ENCODE measurements at places on chromosomes 16 and 17.
A peak's percentile ranks its signal among the peaks of the same experiment; 100 is the strongest.

- DNase-seq, result no peak
Measured at GRCh38 chr17:77462090-77462489, 321.3 kb downstream of the SEC14L1 start.

GRCh38 chr17:68456339-68457167 is 743 bp downstream of the WIPI1 start:
- DNase-seq, result no peak

GRCh38 chr17:53837131-53837530 is 14.4 kb downstream of the KIF2B start:
- no peak for DNase-seq

DNA sequence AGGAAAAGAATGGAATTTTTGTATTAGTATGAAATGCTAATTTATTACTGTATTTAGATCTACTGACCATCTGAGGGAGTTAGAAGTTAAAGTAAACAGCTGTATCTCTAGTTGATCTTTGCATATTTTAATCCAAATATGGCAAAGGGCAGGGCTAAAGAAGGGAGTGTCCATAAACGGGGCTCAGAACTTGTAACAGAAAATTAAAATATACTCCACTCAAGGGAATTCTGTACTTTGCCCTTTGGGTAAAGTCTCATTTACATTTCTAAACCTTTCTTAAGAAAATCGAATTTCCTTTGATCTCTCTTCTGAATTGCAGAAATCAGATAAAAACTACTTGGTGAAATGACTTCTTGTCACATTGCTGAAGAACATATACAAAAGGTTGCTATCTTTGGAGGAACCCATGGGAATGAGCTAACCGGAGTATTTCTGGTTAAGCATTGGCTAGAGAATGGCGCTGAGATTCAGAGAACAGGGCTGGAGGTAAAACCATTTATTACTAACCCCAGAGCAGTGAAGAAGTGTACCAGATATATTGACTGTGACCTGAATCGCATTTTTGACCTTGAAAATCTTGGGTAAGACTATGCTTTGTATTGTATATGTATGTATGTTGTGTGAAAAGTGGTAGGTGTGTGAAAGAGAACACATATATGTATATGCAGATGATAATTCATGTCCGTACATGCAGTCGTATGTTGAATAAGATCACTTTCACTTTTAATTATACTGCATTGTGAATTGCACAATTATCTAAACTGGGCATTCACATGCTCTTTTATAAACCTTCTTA is at the start of gene ASPA:
Gene ASPA (plus strand): TSS at position 186 of the 799 bp plus-strand sequence. CDS start 163 bp downstream, at position 349.
- no peak for DNase-seq

GRCh38 chr17:40443988-40444899 is 994 bp downstream of the IGFBP4 start:
- DNase-seq, result no peak

DNA sequence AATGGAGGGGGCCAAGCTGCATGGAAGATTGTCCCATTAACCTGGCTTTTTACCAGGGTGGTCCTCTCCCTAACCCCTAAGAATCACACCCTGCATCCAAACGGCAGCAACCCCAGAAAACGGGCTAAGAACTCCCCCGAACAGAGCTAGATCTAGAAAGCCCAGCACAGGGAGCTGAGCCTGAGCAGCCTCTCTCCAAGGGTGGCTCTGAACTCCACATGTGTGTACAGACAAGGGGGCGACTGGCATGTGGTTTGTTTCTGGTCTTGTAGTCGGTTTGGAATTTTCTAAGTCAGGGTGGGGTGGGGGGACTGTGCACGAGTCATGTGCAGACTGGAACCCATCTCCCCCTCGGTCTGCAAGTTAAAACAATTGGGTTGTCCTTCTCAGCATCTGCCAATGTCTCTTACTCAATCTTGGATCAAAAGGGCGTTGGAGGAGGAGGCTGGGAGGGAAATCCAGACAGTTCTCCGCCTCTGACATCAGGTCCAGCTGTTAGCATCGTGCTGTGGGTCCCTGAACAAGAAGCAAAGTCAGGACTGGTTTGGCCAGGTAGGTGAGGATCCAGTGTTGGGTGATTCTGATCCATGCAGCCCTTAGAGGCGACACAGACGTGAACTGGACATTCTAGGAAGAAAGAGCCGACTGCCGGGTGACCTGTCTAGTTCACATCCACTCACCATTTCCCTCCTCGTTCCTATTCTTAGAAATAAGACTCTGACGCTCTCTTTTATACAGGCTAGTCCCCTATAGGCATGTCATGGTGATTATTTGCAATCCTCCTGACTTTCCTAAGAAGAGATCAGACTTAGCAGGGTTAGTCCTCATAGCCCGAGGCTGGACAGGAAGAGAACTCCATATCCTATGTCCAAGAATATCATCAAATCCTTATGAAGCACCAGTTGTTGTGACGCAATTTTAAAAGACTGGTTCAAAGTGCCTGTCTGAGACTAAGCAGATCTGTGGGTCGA is 381.8 kb downstream of the SOX9 start:
- DNase-seq, result no peak

- DNase-seq, result no peak
Measured at GRCh38 chr17:29038085-29038795, 4.7 kb upstream of the PIPOX start.

DNA sequence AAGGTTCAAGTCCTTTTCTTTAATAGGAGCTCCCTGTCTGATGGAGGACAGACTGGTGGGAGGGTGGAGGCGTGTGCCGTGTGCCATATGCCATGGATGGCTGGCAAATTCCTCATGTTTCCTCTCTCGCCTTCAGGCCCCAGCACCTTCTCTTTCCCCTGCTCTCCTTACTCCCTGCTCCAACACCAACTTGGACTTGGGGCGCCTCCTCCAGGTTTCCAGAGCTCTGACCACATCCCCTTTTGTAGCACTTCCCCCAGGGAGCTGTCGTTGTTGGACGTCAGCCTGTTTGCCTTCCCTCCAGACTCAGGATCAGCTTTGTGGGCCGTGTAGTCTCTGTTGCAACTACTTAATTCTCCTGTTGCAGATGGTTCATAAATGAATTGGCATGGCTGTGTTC is 30.7 kb downstream of the TMC7 start:
- DNase-seq, result no peak

GRCh38 chr17:83075270-83075880 is 4.0 kb upstream of the METRNL start:
- no peak for DNase-seq

GRCh38 chr16:78624366-78624765 is 524.9 kb downstream of the WWOX start:
- no peak for DNase-seq

DNA sequence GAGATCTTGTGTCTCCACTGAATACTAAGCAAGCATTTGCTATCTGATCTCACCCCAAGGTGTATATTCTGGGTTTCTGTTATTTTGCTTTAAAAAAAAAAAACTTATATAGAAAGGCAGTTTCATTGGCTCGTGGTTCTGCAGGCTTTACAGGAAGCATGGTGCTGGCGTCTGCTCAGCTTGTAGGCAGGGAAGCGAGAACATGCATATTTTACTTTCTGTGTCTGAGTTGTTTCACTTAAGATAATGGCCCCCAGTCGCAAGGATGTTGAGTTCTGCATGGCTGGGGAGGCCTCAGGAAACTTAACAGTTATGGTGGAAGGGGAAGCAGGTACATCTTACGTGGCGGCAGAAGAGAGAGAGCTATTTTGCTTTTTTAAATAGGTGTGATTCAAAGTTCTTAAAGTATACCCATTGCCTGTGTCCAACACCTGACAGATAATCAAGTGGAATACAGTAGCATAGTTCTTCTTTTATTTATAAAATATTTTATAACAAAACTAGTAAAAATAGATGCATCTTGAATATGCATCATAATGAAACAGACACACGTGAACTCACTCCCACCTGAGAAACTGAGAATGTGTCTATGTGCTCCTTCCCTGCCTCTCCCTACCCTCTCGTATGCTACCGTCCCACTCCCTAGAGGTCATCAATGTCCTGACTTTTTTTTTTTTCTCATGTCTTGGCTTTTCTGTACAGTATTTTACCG is 15.4 kb upstream of the ARHGAP17 start:
- peak; percentile 78 for DNase-seq

DNA sequence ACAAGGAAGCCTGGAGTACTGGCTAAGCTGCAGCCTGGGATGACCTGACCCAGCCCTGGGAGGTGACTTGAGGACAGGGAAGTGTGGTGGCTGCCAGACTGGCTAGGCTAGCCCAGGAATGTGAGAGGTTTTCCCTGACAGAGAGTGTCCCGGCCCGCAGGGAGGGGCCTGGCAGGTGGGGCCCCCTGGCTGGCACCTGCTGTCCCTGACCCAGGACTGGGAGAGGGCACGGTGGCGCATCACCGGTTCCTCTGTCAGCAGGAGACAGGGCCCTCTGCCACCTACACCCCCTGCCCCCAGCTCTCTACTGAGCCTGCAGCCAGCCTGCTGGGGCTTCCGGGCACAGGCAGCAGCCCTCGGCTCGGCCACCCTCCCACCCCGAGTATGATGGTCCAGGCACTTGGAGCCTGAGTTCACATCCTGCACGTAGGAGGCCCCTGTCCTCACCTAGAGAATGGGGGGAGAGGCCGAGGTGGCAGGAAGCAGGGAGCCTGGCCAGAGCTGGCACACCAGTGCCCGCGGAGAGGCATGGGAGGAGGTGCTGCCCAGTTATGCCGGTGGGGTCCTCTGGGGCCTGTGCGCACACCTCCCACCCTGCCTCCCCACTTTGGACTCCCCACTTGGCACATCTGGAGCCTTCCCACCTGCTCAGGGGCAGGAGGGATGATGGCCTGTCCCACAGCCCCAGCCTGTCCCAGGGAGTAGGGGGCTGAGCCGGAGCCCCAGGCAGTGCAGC is 528 bp downstream of the PRSS27 start:
- no peak for DNase-seq

DNA sequence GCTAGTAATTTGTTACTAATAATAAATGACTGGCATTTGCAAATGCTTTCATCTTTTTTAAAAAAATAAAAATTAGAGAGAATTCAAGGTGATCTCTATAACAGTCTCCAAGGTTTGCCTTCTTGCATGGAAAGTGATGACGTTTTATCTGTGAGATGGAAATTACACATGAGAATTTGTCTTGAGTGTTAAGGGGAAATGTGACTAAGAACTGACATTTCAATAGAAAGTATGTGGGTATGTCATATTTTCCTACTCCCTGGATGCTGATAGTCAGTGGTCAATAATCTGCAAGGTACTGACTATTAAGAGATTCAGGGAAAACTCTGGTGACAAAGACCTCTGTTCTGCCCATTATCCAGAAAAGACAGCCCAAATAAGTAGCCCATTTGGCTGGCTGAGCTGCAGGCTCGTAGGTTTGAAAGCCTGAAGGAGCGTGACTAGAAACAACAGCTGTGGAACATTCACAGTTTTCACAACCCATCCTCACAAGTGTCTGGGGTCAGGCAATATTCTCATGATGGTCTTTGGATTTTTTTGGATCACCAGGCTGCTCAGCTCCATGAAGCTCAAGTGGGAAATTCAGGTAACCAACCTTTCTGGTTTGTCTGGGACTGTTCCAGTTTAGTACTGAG is 49.7 kb upstream of the WSCD1 start:
- no peak for DNase-seq

GRCh38 chr17:45353043-45353442 is 36.2 kb upstream of the MAP3K14 start:
- DNase-seq, result no peak

- no peak for DNase-seq
Measured at GRCh38 chr16:66346221-66346620, 20.3 kb upstream of the CDH5 start.

GRCh38 chr17:9174779-9175574 is 153.7 kb downstream of the NTN1 start:
- DNase-seq, result no peak

- no peak for DNase-seq
Measured at GRCh38 chr17:31060791-31061550, 33.8 kb upstream of the NF1 start.

DNA sequence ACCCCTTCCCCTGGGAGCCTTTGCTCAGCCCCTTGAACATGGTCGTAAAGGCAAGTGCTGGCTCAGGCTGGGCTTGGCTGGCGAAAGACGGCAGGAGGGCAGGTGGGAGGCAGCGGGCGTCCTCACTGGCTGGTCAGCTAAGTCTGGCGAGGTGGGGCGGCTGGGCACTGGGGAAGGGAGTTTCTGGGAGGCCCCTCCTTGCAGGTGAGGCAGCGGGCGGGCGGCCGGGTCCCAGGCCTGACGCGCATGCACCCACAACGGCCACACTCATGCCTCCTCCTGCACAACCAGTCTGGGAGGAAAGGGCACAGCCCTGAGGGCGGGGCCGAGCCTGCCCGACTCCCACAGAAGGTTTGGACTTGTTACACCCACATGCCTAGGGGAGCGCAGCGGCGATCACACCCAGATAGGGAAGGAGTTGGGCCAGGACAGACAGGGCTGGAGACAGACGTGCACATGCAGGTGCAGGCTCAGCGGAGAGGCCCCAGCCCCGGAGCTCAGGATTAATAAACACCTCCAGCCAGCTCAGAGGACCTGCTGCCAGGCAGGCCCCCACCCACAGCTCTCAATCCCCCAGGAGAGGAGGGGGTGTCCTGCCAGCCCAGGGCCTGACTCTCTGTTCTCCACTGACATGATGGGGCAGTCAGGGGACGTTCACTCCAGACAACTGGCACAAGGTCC is at the start of gene EVPL:
Gene EVPL (minus strand): TSS at position 148 of the 681 bp plus-strand sequence. CDS start 108 bp downstream, at position 40.
- DNase-seq, result no peak

DNA sequence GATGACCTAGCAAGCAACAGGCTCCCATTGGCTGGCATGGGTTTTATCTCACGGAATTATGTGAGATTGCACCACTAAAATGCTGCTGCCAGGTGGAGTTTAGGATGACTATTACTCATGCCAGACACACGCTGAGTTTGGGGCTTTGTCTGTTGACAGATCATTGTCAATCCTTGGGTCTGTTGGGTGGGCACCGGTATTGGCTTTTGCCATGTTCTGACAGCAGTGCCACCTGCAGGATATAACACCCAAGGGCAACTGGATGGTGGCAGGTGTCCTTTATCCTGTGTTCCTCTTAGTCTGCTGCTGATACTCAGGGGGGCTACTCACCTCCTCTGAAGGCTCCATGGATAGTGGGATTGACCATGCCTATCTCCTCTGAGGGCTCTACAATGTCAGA is 221.6 kb upstream of the DYNLRB2 start:
- DNase-seq, result no peak

DNA sequence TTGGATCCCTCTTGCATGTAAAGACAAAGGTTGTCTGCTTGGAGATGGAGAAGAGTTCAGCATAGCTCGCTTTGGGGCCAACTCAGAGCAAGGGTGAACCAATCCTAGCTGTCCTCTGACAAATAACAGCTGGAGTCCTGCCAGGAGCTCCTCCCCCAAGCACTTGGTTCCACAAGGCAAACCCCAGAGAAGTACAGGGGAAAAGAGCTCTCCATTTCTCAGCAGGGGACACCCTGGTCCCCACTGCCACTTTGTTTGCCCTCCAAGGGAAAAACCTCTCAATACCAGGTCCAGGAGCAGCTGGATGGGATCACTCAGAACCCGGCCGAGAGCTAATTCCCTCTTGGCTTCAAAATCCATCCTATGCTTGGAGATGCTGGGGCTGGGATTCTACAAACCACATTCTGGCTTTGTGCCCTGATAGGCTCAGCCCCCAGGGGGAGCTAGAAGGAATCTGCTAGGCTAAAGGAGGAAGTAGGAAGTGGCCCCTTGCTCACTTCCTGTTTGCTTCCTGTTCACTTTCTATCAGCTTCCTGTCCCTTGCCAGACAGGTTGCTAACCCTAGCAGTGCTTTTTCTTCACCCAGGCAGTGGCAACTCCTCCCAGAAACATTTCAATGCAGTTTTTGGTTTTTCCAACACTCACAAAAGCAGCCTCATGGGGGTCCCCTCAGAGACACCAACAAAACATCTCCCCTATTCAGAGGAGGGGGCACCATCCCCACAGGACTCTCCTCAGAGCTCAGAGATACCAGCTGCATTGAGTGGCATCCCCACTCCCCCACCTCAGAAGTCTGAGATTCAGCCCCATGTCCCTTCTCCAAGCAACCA is 30.7 kb downstream of the CDRT4 start:
- DNase-seq, result peak; percentile 78
